Renal cortical epithelial cell (primary cell): ENCODE measurements at places on chromosomes 1 and 21. TPM values are rescaled to one million over a fixed set of nuclear protein-coding genes. Genes with fewer than 3 reads are reported as not detected.

GRCh38 chr21:34042735-34043134, 30.6 kb upstream of the MRPS6 start:
- DNase-seq: no peak

Gene OXCT2
- total RNA-seq: 0.65 and 8.7 TPM in 2 replicates

DNA sequence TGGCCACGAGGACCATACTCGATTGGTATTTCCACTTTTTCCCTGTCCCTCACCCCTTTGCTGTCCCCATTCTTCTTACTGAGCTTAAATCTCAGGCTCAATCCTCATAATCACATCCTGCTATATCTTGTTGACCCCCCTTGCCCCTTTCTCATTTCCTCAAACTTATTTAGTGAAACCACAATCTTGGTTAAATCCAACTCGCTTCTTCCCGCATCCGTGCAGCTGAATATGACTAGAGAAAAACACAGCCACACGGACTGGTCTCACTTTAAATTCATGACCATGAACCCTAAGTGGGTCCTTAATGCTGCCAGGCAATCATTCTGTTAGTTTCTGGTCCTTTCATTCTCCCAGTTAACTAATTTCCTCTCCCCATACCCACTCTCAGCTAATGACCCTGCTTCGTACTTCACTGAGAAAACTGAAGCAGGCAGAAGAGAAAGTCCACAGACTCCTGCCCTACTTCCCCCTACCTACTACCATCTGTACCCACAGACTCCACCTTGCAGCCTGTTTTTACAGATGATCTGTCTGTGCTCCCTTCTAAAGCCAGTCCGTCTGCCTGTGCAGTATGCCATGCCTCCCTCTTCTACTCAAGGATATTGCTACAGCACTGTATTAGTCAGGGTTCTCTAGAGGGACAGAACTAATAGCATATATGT, 96.8 kb upstream of the LMO4 start:
- no peak for DNase-seq

Gene SERINC2
- total RNA-seq: 16.5 and 38.6 TPM in 2 replicates

- DNase-seq: no peak
Measured at GRCh38 chr1:156075775-156076204, 6.5 kb downstream of the MEX3A start.

DNA sequence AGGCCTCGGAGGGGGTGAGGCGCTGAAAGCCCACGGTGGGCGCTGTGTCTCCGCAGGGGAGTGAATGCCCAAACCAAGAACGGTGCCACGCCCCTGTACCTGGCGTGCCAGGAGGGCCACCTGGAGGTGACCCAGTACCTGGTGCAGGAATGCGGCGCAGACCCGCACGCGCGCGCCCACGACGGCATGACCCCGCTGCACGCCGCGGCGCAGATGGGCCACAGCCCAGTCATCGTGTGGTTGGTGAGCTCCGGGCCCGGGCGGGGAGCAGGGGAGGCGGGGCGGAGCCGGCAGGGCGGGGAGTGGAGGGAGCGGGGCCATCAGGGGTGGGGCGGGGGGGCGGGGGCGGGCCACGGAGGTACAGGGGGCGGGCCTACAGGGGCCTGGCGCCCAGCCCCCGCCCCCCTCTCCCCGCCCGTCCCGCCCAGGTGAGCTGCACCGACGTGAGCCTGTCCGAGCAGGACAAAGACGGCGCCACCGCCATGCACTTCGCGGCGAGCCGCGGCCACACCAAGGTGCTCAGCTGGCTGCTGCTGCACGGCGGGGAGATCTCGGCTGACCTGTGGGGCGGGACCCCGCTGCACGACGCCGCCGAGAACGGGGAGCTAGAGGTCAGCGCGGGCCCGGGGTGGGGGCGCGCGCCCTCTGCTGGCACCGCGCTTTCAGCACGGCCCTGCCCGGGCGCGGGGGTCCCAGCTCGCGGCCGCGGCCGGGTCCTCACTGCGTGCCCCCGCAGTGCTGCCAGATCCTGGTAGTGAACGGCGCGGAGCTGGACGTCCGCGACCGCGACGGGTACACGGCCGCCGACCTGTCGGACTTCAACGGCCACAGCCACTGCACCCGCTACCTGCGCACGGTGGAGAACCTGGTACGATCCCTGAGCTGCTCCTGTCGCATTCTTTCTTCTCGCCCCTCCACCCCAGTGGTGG, 15.9 kb downstream of the ESPN start:
- DNase-seq: no peak

- DNase-seq: no peak
Measured at GRCh38 chr1:87129606-87130005, 199.1 kb upstream of the LMO4 start.

Gene CLEC20A
- total RNA-seq: not detected in 2 replicates

DNA sequence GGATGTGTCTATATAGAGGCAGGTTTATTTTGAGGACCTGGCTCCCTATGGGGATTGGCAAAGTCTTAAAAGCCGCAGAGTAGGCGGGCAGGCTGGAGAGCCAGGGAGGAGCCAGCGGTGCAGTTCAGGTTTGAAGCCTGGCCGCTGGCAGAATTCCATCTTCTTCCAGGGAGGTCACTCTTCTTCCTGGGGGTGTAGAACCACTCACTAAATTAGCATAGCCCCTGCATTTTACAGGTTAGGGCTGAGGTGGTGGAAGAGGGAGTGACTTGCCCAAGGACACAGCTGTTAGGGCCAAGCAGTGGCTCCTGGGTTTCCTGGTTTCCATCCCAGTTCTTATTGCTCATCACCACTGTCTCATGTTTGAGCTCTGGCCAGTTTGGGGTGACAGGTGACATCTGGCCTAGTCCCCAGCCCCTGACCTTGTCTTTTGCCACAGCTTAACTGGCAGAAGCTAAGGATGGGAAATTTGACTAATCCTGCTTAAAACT, 1.4 kb downstream of the PINK1 start:
- peak; percentile 56 for DNase-seq

DNA sequence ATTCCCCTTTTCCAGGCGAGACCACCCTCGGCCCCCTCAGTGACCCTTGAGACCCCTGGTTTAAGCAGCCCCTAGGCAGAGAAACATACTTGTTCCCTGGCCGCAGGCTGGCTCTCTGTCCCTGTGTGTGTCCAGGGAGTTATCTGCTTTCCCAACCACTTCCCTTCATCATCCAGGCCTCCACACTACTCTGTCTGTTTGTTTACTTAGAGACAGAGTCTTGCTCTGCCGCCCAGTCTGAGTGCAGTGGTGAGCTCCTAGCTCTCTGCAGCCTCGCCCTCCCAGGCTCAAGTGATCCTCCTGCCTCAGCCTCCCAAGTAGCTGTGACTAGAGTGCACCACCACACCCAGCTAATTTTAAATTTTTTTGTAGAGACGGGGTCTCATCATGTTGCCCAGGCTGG, 5.8 kb upstream of the VWA1 start:
- no peak for DNase-seq

Gene RHBG
- 0.55 TPM in 1 of 2 replicates, not detected in the other for total RNA-seq

DNA sequence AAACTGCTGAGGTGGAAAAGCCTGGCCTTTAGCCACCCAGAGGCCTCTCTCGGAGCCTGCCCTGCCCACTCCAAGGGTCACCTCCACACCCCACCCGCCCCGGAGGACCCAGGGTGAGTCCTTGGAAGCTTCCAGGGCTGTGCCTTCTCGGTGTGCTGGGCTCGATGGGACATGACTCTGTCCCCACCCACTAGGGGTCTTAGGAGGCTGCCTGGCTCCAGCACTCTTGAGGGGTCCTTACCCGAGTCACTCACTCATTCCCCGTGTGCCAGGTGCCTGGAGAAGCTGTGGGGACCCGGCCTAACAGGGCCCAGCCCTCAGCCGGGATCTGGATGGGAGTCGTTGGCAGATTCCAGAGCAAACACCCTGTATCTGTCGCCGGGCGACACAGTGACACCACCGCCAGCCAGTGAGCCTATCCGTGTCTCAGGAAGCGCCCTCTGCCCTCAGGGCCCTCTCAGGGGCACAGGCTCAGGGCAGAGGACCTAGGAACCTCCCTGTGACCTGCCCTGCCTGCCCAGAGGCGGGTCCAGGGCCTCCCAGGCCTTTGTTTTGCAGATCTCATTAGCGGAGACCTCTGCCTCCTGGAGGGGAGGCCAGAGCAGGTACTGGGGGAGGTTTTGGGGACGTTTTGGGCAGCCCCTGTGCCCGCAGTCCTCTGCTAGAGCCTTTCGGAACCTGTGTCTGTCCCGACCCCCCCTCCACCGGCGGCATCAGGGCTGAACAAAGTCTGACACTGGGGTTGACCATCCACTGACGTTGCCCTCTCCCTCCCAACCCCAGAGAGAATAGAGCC, 3.1 kb upstream of the PRKCZ start:
- no peak for DNase-seq

Gene TIAM1
- total RNA-seq: 5.9 and 7.6 TPM in 2 replicates

Gene CAMK1G
- 0.55 TPM in 1 of 2 replicates, not detected in the other for total RNA-seq

Gene REN
- not detected in 2 replicates for total RNA-seq

- DNase-seq: no peak
Measured at GRCh38 chr21:25551569-25551968, 55.7 kb downstream of the MRPL39 start.

Gene CLCC1
- total RNA-seq: 45.7 and 46.4 TPM in 2 replicates

DNA sequence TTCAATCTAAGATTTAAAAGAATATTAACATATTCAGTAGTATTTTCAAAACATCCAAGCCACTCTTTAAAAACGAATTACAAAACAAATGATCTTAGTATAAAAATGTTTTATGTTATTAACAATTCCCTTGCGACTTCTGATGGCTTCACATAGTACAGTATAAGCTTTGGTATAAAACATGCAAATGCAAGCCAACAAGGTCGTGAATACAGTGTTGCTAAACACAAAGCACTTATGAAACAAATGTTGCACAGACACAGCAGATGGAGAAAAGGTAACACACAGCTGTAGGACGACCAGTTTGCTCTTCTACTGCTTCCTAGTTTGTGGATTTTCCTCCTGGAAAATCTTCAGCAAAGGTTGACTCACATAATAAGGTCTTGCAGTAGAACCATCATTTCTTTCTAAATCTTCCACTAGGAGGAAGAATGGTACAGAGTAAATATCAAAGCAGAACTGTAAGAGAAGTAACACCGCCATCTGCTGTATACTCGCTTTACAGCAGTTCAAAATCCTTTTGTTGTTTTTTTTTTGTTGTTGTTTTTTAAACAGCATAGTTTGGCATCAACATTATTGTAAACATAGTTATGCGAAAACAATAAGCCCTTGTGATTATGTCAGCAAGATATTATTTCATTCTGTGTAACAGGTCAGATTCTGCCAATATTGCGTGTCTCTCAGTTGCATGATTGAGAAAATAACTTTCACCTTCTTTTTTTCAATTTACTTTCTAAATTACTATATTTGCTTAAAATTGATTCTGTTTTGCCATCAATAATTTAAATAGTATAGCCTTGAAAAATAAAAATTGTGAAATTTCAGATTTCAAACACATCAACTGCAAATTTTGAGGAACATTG, 69.5 kb downstream of the LHX8 start:
- peak; percentile 65 for DNase-seq

- DNase-seq: no peak
Measured at GRCh38 chr1:228032041-228032440, 25.2 kb downstream of the WNT3A start.

Gene LRRN2
- 0.35 and 8.1 TPM in 2 replicates for total RNA-seq

Gene GSTM1
- 8.0 and 15.1 TPM in 2 replicates for total RNA-seq

DNA sequence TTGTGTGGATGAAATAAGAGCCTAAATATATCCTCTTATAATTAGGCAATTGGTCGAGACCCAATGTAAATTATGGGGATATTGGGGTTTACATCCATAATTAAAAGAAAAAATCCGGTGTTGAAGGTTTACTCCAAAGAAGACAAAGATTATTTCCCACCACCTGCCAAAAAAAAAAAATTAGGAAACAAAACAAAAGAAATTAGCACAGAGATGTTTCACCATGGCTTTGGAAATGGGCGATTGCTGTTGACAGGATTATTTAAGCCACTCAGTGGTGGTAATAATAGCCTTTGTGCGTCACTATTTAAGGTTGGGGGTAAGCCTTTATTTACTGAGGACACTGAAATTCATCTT, 585 bp upstream of the GLRX2 start:
- no peak for DNase-seq

Gene FCGR3B
- not detected in 2 replicates for total RNA-seq

- peak; percentile 72 for DNase-seq
Measured at GRCh38 chr1:16175610-16176553, 20.0 kb upstream of the EPHA2 start.

DNA sequence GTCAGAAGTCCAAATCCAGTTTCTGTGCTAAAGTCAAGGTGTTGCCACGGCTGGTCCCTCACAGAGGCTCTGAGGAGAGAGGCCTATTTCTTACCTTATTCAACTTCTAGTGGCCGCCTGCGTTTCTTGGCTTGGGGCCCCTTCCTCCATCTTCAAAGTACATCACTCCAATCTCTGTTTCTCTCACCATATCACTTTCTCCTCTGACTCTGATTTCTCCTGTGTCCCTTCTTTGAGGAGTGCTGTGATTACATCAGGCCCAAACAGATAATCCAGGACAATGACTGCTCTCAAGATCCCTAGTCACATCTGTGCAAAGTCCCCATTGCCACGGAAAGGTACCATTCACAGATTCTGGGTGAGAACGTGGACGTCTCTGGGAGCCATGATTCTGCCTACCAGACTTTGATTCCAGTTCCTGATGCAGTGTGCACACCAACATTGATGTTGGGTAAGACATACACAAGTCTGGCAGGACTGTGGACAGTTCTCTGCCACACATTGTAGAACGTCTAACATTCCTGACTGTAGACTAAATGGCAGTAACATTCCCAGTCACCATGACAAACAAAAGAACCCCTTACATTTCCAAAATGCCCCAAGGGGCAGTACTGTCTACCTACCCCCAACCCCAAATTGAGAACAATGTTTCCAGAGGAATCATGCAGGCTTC, 43.0 kb upstream of the ITPKB start:
- no peak for DNase-seq

Gene TRPM2
- total RNA-seq: 0.52 and 1.4 TPM in 2 replicates

Gene BEND5
- total RNA-seq: 1.9 and 6.0 TPM in 2 replicates

DNA sequence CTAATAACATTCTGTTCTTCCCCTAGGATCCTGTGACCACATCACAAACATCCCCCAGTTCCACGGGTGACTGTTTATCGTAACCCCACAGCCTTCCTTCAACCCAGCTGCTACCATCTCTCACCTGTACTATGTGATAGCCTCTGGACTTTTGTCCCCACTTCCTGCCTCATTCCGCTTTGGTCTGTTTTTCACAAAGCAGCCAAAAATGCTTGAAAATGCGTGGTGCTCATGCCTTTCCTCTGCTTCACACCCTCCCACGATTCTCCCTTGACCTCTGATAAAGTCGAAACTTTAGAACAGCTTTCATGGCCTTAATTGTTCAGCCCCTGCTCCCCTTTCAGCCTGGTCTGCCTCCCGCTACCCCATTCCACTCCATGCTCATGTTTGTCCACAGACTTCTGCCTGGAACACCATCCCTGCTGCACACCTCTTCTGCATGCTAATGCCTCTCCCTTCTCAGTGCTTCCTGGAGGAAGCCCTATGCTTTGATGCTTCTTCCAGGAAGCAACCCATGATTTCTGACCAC, 165.6 kb downstream of the PLPP3 start:
- no peak for DNase-seq

GRCh38 chr1:28392027-28392652, 22.6 kb downstream of the PHACTR4 start:
- DNase-seq: peak; percentile 91

- no peak for DNase-seq
Measured at GRCh38 chr1:18290740-18291412, 183.3 kb downstream of the IGSF21 start.

- DNase-seq: no peak
Measured at GRCh38 chr1:245007852-245008251, 143.5 kb upstream of the HNRNPU start.

Gene SLC9C2
- total RNA-seq: 0.60 TPM in 1 of 2 replicates, not detected in the other
